ENCODE measurements at places on chromosomes 4 and X.

- no peak for DNase-seq
Observed at GRCh38 chrX:134688839-134689238, 30.6 kb upstream of the PLAC1 start.

GRCh38 chrX:153407736-153408135, 3.5 kb upstream of the ZFP92 start:
- no peak for DNase-seq

GRCh38 chrX:10031746-10032145, 64.6 kb downstream of the CLDN34 start:
- no peak for DNase-seq

- DNase-seq: no peak
Observed at GRCh38 chr4:22510750-22511149, 5.1 kb downstream of the ADGRA3 start.

- DNase-seq: no peak
Observed at GRCh38 chr4:144851948-144852347, 206.0 kb downstream of the HHIP start.

DNA sequence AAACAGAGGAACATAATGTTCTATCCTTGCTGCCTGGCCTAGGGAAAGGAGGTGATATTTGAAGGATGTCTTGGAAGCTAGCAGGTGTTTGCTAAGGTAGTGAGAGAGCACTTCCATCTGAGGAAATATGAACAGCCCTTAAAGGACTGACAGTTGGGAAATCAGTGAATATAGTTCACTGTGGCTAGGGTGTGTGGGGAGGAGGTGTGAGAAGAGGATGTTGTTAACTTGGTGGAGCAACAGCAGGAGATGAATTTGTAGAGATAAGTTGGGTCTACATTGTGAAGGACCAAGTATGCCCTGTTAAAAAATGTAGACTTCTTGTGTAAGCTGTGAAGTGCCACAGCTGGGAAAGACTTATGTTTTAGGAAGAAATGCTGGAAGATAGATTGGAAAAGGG, 25.5 kb downstream of the TBC1D19 start:
- DNase-seq: no peak

- DNase-seq: no peak
Observed at GRCh38 chr4:70715097-70715496, 6.7 kb upstream of the RUFY3 start.

DNA sequence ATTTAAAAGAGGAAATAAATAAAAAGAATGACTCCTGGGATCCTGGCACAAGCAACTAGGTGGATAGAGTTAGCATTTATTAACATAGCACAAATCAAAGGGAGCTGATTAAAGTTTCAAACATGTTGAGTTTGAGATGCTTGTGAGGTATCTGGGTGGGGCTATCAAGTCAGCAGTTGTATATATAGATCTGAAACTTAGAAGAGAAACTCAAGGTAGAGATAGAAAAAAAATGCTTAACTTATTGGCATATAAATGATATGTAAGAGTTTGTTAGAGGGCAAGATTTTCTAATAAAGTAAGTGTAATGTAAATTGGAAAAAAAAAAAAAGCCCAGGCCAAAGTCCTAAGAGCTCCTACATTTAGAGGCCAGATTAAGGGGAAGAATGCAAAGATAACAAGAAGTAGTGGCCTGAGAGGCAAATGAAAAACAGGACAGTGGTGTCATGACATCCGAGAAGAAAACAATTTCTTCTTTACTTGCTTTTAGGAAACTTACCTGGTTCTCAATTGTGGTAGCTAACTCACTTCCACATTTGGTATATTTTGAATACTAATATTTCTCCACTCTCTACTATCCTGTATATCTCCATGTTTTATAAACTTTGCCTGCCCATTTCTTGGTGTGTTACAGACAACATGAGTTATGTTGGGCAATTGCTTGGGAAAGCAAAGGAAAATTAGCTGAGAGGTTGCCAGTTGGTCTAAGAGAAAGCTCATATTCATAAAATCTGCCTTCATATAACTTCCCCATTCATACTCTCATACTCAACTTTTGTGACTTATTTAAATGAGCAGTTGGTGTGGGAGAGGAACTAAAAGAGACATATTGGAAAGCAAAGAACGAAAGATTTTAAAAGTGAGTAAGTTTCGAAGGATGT, 169.2 kb downstream of the PARM1 start:
- DNase-seq: no peak

GRCh38 chrX:15497865-15498264, 2.7 kb upstream of the BMX start:
- no peak for DNase-seq

DNA sequence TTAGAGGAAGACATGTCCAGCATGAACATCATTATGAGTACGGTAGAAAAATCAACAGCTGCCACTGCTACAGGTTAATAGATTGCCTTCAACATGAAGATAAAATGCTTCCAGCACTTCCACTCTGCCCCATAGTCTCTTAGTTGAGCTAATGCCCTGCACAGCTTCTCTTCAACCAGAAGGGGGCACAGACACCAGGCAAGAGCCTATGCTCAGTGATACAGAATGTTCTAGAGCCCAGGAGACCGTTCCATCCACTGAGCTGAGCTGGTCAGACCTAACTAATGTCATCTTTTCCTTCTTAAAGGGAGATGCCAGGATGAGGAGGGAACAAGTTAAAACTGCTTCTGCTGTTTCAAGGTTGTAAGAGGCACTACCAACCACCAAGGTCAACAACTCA, 42.2 kb downstream of the SMIM10L2A start:
- DNase-seq: no peak

DNA sequence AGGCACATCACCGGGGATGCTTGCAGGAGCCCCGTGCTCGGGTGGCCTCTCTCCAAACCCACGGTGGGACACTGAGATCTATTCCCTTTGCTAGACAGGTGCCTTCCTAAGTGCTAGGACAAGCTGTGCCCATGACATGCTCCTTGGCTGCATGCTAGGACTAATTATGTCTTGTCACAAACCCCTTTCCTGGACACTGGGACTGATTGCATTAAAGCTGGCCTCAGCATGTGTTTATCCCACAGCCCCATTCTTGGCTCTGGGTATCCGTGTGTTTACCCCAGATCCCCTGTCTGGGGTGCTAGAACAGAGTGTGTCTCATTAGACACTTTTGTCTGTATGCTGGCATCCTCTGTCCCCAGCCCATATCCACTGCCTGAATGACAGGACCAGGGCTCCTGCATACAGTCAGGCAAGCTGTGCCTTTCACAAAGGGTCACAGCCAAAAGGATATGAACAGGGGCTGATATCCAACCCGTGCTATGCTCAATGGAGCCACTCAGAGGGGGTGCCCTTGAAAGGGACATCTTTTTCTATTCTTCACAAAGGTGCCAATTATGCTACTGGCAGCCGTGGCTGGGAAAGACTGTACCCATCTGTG, 9.2 kb upstream of the IQSEC2 start:
- DNase-seq: no peak

DNA sequence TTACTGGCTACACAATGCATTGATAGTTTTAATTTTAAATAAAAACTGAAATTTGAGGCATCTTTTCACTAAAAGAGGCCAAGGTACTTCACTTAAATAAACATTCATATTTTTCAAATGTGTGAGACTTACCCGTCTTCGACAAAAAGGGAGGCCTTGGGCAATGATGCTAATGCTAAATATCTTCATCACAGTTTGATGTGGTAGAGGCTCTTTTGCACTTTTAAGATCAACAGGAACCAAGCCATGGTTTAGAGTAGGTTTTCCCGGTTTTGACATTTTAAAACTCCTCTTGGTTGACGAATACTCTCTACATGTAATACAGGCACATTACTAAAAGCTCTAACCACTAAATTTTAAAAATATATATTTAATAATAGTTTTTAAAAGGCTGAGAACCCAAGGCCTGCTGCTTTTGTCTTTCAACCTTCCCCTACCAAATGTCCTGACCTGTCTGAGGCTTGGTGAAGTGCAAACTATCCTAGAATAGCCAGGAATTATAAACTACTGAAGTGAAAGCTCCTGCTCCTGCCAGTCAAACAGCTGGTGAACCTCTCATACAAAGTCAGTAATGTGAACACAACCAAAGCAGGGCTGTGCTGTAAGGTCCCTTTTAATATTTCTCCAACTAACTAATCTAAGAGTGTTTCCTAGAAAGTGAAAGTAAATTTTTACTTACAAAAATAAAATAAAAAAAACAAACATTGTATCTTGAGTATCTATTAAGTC, 153.7 kb downstream of the FBXW7 start:
- DNase-seq: no peak

GRCh38 chr4:102632241-102633065, 128.3 kb downstream of the MANBA start:
- DNase-seq: no peak

GRCh38 chr4:182521011-182521410, 277.8 kb downstream of the TENM3 start:
- DNase-seq: no peak

DNA sequence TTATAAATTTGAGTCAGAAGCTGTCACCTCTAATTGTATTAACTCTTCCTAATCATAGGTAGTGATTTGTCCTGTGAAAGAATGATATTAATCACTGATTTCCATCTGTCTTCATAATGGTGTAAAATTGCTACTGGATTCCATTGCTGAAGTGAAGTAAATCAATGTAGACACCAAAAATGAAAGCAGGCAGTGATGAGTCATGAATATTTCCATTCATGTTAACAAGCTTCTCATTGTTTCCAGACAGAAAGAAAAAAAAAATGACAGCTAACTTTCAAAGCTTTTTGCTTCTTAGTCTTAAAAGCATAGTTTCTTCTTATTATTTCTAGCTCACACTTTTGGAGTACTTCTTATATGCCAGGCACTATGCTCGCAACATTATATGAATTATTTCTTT, 21.5 kb downstream of the FAM114A1 start:
- DNase-seq: no peak

- no peak for DNase-seq
Observed at GRCh38 chrX:129798888-129799287, 19.1 kb downstream of the SASH3 start.

DNA sequence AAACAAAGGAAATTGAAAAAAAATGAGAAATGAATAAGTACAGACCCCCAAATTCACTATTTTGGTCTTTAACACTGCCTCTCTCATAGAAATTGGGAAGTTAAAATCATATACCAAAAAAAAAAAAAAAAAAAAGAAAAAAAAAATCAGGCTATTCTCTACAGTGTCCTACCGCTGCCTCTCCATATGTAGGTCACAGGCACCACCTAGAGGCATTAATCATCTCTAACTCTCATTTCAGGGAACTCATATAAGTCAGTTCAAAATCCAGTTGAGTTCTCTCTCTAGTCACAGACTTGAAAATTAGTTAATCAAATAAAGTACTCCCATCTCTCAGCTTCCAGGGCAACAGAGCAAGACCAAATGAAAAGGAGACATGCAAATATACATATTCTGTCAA, 47.9 kb downstream of the COX18 start:
- DNase-seq: no peak

GRCh38 chr4:145148980-145149379, 31.4 kb downstream of the OTUD4 start:
- DNase-seq: no peak

GRCh38 chr4:22237846-22238494, 277.9 kb downstream of the ADGRA3 start:
- DNase-seq: no peak

DNA sequence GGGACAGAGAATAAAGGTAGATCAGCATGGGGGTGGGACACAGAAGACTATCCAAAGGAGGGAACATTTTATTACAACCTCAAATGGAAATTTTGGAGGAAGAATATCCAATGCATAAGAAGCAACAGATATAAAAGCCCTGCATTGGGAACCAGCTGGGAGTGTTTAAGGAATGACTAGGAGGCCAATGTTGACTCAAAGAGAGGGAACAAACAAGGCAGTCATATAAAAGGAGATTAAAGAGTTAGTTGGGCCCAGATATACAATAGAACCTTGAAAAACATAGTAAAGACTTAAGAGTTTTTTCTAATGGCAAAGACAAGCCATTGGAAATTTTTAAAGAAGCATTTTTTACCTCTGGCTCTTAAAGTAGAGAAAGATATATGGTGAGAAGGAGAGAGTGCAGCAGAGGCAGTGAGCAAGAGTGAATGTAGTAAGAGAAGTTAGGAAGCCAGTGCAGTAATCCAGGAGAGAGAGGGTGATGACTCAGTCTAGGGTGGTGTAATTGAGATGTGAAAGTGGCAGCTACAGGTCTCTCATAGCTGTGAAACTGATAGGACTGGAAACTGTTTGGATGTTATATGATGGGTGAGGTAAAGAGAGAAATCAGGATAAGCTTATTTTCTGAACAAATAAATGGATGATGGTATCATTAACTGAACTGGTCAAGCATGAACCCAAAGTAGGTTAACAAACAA, 182.2 kb upstream of the ATOH1 start:
- no peak for DNase-seq

DNA sequence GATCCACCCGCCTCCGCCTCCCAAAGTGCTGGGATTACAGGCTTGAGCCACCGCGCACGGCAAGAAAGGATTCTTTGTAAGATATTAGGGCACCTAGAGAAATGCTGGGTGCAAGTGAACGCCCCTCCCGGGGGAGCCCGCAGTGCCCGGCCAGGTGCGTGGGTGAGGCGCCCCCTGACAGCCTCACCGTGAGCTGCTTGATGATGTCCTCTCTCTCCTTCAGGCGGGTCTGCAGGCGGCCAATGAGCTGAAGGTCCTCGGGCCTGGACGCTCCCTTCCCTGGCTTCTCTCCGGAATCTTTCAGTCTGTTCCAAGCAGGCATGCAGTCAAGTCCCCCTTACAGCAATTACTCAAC, 21.9 kb downstream of the MED28 start:
- DNase-seq: no peak

- DNase-seq: no peak
Observed at GRCh38 chr4:150082241-150082640, 4.0 kb downstream of the DCLK2 start.

DNA sequence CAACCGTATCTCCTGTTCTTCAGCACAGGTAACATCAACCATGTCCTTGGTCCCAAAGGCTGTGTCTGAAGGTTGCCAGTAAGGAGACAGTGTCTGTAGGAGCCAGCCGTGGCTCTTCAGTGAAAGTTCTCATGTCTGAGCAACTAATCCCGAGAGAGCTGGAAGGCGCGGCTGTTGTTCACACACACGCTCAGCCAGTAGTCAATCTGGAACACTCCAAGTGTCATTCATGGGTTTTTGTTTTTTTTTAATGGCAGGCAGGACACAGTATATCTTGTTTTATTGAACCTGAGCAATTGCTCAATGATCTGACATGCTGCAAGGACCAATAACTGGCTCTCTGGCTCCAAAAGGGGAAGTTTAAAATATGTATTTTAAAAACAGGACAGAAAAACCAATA, 48.4 kb upstream of the MAP3K15 start:
- DNase-seq: no peak

DNA sequence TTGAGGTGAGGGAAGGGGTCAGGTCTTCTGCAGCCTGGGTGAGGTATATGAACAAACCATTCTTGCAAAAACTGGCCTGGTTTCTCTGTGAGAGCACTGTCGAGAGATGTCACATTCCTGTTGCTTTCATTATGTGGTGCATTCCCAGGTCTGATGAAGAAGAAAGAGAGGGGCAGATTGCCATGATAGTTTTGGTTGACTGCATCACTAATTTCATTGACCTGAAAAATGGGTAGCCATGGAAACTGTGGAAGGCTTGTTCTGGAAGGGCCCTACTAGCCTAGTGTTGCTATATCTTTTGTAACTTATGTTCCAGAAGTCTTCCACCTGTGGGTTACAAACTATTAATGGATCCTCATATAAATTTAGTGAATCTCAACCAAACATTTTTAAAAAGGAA, 32.9 kb upstream of the CYBB start:
- no peak for DNase-seq
